ENCODE measurements at places on chromosomes 6 and 20.

- no peak for DNase-seq
These were observed 105.9 kb downstream of the PRDM13 start for GRCh38 chr6:99712519-99712918.

DNA sequence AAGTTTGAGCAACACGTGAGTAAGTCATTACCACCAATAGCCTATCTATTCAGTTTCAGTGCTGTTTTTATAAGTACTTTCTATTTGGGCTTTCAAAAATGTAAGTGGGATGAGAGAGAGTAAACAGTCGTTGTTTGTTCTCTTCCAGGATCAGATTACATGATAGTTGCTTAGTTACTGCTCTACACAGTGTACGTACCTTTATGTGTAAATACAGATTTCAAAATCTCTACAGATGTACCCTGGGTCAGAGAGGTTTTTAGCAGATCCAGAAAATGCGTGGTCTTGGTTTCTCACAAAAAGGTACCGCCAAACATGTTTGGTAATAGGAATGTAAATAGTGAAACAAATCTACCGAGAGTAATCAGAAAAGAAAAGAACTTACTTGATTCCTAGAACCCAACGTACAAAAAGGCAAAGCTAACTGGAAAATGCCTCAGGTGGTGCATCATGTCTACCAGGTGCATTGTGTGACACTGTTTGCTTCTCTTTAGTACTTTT is 421.1 kb downstream of the BCKDHB start:
- DNase-seq, result no peak

- DNase-seq, result no peak
These were observed 157.4 kb downstream of the JARID2 start for GRCh38 chr6:15403094-15403755.

GRCh38 chr6:11276911-11277274 is 44.4 kb upstream of the NEDD9 start:
- DNase-seq, result no peak

DNA sequence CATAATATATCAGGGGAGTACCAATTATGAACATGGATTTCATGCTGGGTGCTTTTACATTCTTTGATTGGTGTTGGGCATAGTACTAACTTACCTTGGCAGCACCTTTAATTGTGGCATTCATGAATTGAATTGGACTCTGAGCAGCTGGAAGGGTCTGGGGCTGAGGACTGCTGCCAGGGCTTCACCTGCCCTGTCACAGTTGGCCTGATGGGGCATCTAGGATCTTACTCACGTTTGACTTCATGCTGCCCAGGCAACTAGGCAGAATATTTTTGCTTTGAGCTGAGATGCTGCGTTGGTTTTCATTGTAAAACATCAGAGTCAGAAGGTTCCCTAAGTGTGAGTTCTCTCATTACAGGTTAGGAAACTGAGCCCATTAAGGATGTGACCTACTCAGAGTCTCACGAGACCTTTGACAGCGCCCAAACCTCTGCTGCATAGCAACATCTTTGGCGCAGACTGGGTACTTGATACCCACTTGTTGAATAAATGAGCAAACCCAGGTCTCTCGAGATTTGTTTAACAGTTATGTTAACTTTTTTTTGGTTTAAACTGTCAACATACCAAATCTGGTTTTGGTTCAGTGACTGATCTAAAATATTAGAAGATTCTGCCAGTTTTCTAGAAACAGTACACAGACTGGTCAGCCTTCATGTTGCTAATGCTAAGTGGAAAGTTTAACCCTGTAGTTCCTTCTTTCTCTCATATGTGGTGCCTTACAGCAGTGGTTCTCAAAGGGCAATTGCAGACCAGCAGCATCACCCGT is 104.9 kb downstream of the TCP11 start:
- no peak for DNase-seq

- no peak for DNase-seq
These were observed 154.0 kb downstream of the JARID2 start for GRCh38 chr6:15399641-15400470.

- no peak for DNase-seq
These were observed 3.7 kb upstream of the PRND start for GRCh38 chr20:4717816-4718570.

- no peak for DNase-seq
These were observed 107.1 kb upstream of the BACH2 start for GRCh38 chr6:90403489-90404381.
